HuH-7.5 (cell line): ENCODE measurements at places on chromosomes 3 and 15.

DNA sequence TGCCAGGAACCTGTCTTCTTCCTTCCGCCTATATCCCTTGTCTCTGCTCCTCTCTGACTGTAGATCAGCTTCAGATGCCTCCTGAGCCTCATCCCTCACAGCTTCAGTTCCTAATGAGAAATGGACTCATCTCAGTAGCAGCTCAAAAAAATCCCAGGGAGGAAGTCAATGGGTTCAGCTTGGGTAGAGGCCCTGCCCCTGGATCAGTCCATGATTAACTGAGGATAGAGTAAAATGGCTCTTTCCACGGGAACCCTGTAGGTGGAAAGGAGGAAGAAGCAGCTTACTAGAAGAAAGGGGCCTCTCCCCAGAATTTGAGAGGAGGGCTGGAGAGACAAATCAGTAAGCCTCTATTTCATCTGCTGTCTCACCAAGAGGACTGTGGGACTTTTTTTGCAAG, 26.9 kb upstream of the HCN4 start:
- DNase-seq: no peak

DNA sequence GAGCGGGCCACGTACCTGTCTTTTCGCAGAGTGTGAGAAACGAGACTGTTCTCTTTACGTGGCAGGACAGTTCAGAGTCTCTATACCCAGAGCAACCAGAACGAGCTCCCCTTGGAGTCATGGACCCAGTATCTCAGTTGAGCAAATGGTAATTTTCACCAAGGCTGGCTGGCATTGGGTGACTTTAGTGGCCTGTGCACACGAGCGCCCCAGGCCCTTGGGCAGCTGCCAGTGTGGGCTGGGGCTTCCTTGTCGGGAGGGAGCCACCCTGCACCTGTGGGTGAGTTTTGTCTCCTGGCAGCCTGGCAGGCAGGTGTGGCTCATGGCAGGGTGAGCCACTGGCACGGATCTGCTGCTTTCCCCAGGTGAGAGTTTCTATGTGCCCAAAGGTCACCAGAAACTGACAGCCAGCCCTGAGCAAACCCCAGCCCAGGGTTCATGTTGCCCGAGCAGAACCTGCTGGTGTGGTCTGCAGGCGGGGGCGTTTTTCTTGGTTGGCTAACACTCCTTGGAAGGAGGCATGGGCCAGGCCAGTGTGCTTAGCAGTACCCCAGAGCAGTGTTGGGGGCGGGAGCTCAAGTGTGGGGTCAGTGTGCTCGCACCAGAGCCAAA, 135.0 kb downstream of the TJP1 start:
- no peak for DNase-seq

DNA sequence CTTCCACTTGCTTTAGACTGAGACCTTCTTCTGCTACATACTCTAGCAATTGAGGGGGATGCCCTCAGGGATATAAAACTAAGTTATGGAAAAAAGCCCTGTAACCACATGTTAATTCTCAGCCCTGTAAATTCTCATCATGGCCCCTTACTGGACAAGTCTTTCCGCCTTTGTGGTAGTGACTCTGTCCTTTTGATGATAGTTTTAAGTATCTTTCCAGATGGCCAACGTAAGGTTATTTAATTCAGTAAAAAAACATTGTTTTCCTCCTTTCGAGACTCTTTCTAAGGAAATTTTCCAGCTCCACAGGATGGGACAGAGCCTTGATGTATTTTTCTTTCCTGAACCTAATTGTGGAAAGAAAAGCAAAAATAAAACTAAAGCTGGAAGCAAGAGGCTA, 25.3 kb upstream of the TM4SF4 start:
- no peak for DNase-seq

- DNase-seq: no peak
Measured at GRCh38 chr3:13078163-13078905, 5.1 kb upstream of the IQSEC1 start.

DNA sequence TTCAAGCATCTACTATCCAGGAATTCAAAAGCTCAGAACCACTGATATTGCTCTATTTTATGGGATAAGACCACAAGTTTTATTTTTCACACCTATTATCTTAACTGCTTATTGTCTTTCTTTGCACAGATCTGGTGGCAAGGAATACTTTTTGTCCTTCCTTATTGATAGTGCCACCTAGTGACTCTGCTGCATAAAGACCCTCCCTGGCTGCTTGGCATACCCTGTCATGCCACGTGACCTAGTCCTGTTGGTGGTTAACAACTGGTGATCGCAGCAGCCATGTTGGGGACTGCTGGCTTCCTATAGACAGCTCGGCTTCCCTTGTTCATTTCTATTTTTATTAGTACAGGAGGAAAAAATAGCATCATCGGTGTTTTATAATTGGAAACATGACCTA, 236.3 kb downstream of the MEX3B start:
- DNase-seq: no peak
